Stomach (tissue), 19 donors: ENCODE measurements at places on chromosomes 3 and 15.

DNA sequence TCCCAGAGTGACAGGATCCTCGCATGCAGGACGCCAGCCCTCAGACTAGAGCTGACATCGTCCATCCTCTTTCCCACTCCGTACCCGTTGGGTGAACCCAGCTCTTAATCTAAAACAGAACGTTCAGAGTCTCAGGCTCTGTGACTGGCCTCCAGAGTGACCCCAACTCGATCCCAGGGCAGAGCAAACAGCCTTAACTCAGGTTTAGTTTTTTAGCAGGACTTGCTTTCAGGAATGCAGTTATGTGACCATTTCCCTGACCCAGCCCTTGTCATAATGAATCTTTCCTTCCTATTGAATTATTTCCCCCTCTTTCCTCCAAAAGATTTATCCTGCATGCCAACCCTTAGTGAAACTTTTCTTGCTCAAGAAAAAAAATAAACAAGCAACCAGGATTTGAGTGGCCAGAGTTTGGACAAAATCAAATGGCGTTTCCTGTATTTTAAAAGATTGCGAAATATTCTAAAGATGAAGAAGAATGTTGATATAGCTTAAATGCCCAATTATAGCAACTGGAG is 47.8 kb upstream of the RARB start:
- no peak for DNase-seq

DNA sequence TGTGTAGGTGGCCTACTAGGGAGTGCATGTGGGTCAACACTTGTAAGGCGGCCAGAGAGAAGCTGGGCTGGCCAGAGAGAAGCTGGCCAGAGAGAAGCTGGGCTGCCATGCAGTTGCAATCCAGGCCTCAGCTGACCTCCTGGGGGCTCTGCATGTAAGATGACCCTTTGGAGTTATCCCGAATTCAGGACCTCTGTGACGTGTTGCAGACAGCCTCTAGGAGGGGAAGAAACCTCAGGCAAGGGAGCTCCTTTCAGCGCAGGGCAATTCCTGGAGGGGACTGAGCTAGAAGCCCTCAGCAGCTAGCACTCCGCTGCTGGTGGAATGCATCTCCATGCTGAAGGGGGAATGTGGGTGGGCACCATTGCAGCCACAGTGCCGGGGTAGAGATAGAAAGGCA is 15.8 kb upstream of the KBTBD12 start:
- DNase-seq, result no peak

GRCh38 chr3:47414666-47415587 is 34.1 kb downstream of the PTPN23 start:
- no peak for DNase-seq

DNA sequence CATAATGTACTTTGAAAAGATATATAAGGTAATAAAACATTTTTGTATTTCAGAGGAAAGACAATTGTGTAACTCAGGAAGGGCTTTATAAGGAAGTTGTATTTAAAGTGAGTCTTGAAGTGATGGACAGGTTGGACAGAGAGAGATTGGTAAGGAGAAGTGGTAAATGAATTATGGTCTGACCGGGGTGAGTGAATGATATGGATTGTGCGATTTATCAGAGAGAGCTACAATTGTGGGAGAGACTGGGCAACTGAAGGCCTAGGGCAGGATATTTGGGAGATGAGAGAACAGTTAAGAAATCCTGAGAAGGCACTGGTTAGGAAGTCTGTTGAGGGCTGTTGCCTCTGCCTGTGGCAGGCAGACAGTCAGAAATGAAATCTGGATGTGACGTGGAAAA is 14.8 kb downstream of the IL1RAP start:
- DNase-seq, result no peak

- no peak for DNase-seq
Measured at GRCh38 chr3:133276594-133276993, 123.3 kb upstream of the BFSP2 start.

- DNase-seq, result peak; percentile 36
Measured at GRCh38 chr15:43893956-43894355, 67.2 kb downstream of the WDR76 start.

- DNase-seq, result no peak
Measured at GRCh38 chr3:99607151-99607550, 31.2 kb upstream of the COL8A1 start.

DNA sequence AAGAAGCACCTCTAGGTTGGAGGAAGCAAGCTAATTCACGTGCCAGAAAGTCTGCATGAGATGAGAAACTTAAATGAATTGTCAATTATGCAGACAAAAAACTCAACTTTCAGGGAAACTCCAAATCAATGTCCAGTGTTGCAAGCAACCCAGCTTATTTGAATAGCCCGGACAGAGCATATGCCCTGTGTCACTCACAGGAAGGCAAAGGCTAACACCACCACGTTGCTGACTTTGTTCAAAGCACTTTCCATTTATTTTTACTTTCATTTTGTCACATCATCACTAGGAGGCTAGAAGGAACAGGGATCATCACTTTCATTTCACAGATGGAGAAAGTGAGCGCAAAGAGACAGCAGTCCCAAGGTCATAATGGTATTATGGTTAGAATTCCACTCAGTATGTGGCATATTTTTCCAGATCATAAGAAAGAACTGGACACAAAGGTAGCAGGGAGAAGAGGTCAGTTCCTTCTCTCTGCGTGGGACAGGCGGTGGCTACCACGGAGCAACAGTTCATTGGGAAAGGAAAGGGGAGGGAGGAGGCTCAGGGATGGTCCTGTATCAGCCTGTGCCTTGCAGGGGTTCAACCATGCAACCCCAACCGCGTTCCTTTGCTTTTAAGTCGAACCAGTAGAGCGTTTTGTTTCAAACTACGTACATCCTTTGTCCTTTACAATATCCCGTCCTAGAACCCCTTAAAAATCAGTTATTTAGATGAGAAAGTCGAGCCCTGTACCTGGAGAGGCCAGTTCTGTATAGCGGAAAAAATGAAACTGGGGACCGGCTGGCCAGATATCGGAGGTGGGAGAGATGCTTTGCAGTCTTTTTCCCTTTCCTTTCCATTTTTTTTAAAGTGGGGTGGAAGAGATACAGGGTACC is 1.1 kb downstream of the HEG1 start:
- no peak for DNase-seq

GRCh38 chr15:73212424-73212823 is 156.3 kb downstream of the HCN4 start:
- no peak for DNase-seq

DNA sequence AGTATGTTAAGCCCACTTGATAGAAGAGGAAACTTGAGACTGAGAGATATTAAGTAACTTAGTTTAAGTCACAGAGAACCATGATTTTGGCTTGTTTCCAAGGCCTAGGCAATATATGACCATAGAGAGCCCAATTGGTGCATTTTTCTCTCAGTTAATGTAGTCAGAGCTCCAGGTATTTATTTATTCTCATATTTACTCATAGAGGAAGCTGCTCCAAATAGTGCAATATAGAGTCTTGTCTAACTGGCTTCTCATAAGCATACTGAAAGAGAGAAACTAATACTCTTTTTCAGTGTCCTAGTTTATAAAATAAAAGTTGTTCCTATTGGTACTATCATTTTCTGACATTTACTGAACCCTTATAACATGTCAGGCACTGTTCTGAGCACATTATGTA is 15.2 kb downstream of the TRNT1 start:
- DNase-seq, result no peak

GRCh38 chr3:172877011-172877410 is 126.5 kb downstream of the ECT2 start:
- DNase-seq, result peak; percentile 47
